ENCODE measurements at places on chromosomes 11 and 22. TPM values are rescaled to one million over a fixed set of nuclear protein-coding genes. Genes with fewer than 3 reads are reported as not detected.

The LRRC74B gene
- polyA plus RNA-seq, result 0.02 TPM

The FOLR3 gene
- not detected for polyA plus RNA-seq

The PAMR1 gene
- polyA plus RNA-seq, result 1.2 TPM

The GGTLC3 gene
- polyA plus RNA-seq, result not detected

The OR5B2 gene
- polyA plus RNA-seq, result not detected

The PANX2 gene
- polyA plus RNA-seq, result 2.0 TPM

All from ovary (tissue), 10 donors.